WERI-Rb-1 (cell line): ENCODE measurements at places on chromosomes 1 and 21.

DNA sequence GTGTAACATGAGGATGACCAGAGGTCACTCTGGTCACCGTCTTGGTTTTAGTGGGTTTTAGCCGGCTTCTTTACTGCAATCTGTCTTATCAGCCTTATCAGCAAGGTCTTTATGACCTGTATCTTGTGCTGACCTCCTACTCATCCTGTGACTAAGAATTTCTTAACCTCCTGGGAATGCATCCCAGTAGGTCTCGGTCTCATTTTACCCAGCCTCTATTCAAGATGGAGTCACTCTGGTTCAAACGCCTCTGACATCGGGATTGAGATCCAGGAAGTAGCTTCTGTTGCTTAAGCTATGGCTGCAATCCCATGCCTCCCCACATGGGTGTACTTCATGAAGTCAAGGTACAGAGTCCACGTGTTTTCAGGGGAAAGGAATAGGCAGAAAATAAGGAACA is 19.9 kb downstream of the FMN2 start:
- no peak for DNase-seq

- no peak for DNase-seq
Observed at GRCh38 chr21:35853321-35854239, 206.7 kb downstream of the SETD4 start.

- no peak for DNase-seq
Observed at GRCh38 chr1:19010503-19010902, 54.0 kb upstream of the IFFO2 start.

DNA sequence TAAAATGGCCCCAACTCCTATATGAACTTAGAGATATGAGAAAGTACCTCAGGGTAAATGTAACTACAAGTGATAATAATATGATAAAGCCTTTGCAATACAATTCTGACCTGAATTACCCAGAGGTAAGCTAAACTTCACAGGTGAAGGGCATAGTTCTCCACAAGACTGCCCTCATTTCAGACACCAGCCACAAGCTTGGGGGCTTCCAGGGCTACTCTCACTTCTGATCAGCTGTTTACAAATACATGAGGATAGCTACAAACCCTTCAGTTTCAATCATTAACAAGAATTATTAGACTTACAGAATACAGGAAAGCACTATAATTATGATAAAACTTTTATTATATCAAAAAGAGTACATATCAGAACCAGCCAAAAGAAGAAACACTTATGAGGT is 18.7 kb upstream of the DPH5 start:
- DNase-seq, result no peak

- no peak for DNase-seq
Observed at GRCh38 chr1:67987046-67987799, 63.2 kb downstream of the DIRAS3 start.

- DNase-seq, result no peak
Observed at GRCh38 chr1:224090116-224090515, 23.8 kb upstream of the FBXO28 start.

DNA sequence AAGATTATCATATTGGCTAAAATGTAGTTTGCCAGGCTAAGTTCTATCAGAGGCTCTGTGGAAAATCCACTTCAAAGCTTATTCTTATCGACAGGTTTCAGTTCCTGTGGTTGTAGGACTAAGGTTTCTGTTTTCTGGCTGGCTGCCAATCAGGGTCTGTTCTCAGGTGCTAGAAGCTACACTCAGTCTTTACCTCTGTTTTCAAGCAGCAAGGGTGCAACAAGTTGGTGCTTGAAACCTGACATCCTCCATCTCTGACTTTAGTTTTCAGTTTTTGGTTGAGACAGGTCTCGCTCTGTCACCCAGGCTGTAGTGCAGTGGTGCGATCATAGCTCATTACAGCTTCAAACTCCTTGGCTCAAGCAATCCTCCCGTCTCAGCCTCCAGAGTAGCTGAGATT is 15.3 kb upstream of the TMCO2 start:
- DNase-seq, result no peak

GRCh38 chr21:14917762-14918161 is 147.0 kb downstream of the NRIP1 start:
- no peak for DNase-seq

DNA sequence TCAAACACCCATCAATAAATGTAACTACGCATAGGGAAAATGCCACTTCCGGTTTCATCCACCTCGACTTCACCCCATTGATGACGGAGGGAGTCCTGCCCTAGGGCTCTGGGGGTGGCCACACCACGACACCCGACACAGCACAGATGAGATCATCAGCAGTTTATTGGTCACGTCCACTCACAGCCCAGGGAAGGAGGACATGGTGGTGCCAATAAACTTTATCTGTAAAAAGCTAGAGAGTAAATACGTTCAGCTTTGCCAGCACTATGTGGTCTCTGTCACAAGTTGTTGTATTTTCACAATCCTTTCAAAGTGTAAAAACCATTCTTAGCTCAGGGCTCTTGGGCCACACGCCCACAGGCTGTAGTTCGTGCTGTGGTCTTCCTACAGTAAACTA is 16.3 kb downstream of the SETD4 start:
- no peak for DNase-seq
